ENCODE measurements at places on chromosomes 2 and 18.

DNA sequence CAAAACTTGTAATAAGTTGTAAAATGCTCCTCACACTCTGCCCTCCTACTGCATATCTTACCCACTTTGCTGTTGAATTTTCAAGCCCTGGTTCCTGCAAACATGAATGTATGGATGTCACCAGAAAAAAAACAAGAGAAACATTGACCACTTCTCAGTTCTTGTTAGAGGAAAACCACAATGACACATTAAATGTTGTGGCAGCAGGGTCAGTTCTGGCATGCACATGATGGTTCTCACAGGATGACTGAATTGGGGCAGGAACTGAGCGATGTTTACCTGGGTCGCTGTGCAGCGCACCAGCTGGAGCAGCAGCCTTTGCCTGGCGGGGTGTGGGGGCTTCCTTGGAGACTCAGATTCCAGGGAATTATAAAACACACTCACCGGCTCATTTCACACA is 14.0 kb upstream of the PRKCE start:
- no peak for DNase-seq

DNA sequence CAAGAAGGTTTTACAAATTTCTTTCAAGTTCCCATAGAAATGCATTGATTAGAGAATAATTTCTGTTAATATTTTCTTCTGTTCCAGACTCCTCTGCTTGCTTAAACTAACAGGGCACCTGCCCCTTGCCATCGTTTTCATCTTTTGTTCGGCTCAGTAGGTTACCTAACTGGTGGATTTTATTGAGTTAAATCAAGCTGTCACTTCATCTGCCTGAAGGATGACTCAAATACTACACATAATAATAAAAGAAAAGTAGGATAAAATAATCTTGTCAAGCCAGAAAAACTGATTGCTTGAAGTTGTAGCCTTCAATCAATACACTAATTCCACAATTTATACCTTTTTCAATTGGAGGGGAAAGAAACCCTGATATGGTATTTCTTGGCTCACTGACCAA is 234.0 kb downstream of the NR4A2 start:
- no peak for DNase-seq

- no peak for DNase-seq
Observed at GRCh38 chr2:221914334-221914880, 342.3 kb upstream of the EPHA4 start.

GRCh38 chr2:162037028-162037795 is 36.8 kb downstream of the DPP4 start:
- no peak for DNase-seq

- no peak for DNase-seq
Observed at GRCh38 chr18:51226068-51226467, 28.6 kb upstream of the MEX3C start.

GRCh38 chr18:394262-394986 is 106.1 kb downstream of the COLEC12 start:
- no peak for DNase-seq

DNA sequence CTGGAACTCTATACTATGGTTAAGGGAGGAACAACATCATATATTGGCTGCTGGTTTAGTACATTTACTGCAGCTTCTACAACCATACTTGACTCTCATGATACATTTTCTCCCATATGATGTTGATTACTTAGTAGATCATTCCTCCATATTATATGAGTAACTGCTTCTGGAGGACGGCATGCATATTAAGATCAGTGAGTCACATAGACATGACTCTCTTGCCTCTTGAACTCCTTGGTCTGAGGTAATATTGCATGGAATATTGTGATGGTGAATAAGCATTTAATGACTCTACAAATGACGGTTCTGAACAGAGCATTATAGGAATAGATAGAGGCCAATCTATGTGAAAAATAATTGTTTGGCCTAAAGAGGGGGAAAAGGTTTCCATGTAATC is 418.8 kb upstream of the SPHKAP start:
- DNase-seq = no peak

DNA sequence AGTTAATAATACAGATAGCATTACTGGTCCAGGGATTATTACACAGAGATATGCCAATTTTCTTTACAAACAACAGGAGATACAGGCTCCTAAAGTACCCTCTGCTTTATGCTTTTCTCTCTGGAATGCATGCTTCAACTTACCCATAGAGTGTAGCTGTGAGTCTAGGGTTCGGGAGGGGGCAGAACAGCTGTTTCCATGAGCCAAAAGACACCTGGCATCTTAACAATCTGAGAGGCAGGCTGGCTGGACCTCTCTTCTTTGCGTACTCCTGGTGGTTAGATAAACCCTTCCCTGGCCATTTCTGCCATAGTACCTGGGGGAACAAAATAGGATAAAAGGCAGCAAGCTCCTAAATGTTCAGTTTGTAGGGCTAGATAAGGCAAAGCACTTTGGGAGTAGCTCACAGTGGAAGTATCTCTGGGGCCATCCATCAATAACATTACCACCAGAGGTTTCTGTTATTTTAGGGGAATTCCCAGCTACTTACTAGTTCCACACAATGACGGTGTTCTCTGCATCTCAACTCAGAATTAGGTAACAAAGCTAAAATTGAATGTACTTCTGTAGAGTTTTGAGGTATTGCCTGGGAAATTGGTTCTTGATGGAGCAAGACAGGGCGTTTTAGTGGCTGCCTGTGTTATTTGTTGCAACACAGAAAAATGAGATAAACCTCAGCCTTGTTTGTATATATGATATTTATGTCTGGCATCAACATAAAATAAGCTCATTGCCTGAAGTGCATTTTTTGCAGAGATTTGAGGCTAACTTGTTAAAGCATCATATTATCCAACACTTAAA is 6.2 kb upstream of the CCDC85A start:
- DNase-seq = no peak

DNA sequence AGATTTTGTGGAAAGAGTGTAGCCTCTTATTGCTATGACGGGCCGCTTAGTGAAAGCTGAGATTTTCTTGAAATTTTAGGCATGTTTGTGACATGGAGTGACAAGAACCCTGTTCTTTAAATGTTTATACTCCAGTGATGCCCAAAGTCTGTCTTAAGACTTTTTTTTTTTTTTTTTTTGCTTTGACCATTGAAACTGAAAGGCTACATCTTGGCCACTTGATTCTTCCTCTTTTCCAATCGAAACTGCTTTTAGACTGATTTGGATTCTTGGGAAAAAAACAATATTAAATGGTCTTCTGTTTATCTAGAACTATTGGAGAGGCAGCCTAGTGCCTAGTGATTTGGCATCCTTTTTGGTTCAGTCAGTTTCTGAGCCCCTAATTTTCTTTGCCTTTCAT is 2.4 kb upstream of the SLC8A1 start:
- no peak for DNase-seq

- DNase-seq = peak; percentile 33
Observed at GRCh38 chr2:1491751-1492150, 78.5 kb downstream of the TPO start.

- no peak for DNase-seq
Observed at GRCh38 chr2:234451852-234452625, 44.8 kb downstream of the ARL4C start.

GRCh38 chr2:30694286-30695055 is 112.8 kb downstream of the CAPN13 start:
- no peak for DNase-seq

GRCh38 chr2:72133721-72134407 is 13.8 kb downstream of the CYP26B1 start:
- no peak for DNase-seq

DNA sequence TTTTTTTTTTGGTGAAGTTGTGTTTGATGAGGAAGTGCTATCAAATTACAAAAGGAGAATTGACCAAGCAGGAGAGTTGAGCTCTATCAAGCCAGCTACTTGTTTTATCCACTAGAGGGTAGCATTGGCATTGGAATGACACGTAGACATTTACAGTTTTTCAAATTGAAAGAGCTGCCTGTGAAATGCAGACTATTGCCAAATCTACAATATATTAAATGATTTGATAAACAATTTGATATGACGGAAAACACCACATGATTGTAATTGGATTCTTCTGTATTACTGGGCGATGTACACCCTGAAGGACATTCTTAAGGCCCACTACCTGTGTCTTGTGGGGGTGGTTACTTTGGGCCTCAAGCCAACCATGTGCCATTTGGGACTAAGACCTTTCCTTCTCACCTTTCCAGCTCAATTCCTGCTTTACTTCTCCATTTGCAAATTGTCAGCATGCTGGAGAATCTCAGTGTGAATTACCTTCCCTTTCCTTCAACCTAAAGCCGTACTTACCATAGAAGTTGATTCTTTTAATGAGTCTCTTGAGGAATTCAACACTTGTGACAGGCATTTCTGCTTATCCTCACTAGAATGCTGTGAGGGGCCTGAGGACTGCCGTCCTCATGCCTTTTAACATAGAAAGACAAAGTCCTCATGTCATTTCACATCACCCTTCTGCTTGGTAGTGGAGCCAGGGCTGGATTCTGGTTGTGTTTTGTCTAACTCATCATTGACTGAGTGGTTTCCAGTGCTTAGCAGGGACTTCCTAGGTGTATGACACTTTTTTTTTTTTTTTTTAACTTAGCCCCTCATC is 134.8 kb upstream of the THUMPD2 start:
- peak; percentile 42 for DNase-seq

DNA sequence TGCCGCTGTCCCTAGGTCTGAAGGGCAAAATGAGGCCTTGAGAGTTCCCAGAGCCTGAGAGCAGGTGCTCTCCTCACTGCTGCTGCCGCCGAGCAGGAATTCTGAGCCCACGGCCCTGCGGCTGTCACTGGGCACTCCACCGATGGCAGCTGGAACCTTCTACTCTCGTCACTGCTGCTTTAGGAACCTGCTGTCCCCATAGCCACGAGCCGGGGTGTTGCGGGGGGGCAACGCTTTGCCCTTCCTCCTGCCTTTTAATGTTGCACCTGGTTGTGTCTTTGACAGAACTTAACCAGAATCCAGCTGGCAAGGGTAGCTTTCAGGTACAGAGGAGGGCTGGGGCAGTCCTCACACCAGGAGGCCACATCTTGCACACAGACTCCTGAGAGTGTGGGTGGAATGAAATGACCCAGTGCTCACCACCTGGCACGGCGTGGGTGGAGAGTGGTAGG is 32.3 kb downstream of the NCK2 start:
- no peak for DNase-seq

DNA sequence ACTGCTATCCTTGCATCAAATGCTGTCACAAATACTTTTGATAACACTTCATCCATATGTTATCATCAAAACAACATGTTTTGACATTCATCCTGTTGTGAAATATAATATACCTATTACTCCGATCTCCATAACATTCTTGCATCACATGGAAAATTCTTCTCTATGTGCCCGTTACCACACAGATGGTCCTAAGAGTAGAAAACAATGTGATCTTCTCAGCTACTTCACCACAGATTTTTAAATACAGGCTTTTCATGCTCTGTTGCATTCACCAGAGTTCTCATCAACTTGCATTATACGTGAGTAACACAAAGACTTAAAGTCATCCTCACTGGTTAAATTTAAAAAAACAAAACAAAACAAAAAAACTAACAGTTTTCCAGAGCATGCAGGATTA is 1603.3 kb upstream of the ZEB2 start:
- DNase-seq = no peak

GRCh38 chr2:12665334-12665733 is 51.4 kb upstream of the TRIB2 start:
- DNase-seq = no peak

DNA sequence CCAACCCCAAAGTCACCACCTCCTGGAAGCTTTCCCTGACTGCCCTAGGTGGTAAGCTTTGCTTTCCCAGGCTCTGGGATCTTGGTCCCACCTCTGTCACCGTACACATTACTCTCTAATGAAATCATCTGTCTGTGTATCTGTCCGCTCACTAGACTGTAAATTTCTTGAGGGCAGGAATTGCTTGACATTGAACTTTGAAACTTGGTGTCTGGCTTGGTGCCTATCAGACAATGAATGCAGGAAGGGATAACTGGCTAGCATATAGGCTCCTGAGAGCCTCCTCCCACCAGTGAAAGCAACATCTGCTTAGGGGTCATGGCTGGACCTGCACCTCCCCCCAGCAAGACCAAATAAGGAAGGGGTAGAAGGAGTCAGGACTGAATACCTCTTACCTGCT is 155.7 kb downstream of the TNS1 start:
- DNase-seq = no peak

DNA sequence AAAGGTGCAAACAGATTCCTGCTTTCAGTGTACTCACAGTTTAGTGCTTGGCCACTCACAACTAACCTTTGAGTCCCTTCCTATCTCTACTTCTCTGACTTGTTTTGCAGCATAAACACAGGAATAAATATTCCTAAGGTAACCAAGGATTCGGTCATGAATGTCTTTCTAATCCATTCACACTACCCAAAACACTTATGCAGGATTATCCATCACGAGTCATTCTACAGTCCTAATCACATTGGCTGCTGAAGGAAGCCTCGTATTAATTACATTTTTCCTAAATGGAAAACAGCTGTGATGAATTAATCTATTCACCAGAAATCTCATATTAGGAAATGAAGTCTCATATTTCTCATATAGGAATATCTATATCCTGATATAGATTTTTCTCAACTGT is 16.3 kb downstream of the RDH14 start:
- DNase-seq = no peak

DNA sequence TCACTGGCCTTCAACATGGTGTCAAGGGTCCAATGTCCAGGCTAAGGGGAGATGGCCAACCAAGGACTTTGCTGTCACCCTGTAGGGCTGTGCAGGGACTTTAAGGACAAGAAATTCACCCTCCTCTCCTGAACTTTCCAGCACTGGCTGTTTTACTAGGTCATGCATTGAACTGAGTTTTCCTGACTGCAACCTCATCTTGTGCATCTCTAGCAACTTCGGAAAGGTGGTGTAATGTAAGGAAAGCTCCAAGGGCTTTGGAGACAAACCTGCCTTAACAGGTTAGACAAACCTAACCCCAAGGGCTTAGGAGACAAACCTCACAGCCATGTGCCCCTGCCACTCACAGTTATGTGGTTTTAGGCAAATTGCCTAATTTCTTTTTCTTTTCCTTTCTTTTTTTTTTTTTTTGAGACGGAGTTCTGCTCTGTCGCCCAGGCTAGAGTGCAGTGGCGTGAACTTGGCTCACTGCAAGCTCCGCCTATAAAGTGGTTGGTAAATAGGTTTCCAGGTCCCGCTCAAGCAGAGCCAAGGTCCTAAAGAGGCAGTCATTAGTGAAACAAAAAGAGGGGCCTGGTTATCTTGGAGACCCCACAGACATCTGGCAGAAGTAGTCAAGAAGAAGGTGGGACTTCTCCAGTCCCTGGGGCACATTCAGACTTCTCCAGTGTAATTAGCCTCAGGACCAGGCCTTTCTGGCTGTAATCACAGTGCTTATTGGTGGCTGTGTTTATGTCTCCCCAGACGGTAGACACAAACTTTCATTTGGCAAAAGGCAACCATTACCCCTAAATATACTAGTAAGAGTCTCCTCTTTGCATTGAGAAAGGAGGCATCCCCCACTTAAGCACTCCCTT is 37.6 kb upstream of the PMAIP1 start:
- DNase-seq = no peak

GRCh38 chr2:9228088-9228751 is 21.6 kb downstream of the ASAP2 start:
- DNase-seq = no peak
